Activated CD4-positive, alpha-beta T cell treated with anti-CD3 and anti-CD28 coated beads, Interleukin-2, amount 10 ng/mL, durations not matched to agents 24 days and 14 days (primary cell): ENCODE measurements at places on chromosomes 16 and 17.

DNA sequence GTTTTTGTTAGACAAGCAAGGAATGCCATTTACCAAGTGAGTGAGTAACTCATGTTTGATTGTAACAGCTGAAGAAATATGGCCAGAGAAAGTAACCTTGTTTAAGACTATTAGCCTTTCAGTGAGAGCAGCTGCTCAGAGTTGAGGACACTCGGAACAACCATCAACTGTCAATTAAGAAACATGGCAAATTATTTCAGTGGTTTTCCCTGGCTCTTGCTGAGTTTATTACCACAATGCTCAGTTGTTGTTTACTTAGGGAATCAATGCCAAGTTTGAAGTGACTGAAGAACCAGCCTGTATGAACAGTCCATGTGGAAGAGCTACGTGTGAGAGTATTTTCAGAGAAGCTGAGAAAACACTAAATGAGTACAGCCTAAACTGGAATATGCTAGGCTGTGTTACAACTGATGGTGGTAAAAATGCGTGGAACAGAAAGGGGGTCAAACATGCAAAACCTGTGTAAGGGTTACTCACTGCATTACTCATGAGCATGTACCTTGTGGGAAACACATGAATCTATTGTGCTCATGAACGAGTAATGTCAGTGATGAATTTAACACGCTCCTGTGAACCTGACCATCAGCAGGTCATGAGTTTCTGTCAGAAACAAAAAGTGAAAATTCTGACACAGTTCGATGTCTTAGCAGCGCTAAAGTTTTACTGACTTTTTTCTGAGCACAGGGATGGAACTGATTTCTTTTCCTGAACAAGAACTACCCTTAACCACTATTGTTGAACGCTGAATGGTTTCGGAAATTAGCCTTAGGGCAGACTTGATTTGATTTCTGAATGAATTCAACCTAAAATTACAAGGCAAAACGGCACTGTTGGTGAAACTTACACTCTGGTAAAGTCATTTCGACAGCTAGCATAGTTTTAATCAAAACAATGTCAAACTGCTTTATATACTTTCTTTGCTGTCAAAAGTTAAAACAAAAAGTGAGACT is 33.5 kb downstream of the GNA13 start:
- H3K36me3 ChIP-seq, result peaks cover 32% of the 10 kb centered on the region
- H3K27ac ChIP-seq, result peak overlapping the region; percentile 45
- no peak for DNase-seq
- H3K4me1 ChIP-seq, result peaks cover 52% of the 10 kb centered on the region

- H3K4me1 ChIP-seq, result peaks cover 14% of the 10 kb centered on the region
- no peaks in the 10 kb centered on the region for H3K27me3 ChIP-seq
- DNase-seq, result no peak
- H3K4me3 ChIP-seq, result no peak overlapping the region
- peaks cover 2% of the 10 kb centered on the region for H3K36me3 ChIP-seq
- H3K27ac ChIP-seq, result no peak overlapping the region
These were observed 142.5 kb downstream of the PARN start for GRCh38 chr16:14487579-14487978.

DNA sequence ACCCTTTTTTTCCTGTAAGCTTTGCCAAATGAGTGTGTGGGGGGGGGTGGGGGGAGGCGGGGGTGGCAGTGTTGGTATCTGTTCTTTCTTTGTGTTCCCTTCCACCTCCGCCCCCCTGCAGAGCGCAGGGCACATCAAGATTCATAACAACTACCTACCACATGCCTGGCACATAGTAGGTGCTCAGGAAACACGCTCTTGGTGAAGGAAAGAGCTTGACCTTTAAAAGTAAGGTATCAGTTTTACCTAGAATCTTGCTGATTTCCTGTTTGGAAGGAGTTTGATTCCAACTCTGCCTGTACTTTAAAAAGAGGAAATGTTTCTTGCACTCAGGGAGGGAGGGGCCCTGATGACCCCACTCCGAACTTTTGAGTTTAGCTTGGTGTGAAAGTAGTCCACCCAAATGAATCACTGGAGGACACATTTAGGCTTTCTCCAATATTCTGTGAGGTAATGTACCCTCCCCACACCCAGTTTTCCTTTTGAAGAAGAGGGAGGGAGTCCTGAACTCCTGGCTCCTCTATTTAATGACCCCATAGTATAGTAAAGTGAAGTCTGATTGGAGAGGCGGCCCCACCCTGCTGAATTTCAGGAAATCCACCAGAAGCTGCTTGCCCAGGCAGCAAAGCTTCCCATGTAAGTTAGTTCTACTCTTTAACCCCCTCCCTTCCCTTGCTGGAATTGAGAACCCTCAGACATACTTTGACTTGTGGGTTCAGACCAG is 560 bp upstream of the FAM20A start:
- H3K36me3 ChIP-seq, result no peaks in the 10 kb centered on the region
- H3K27ac ChIP-seq, result no peak overlapping the region
- peak overlapping the region; percentile 51 for H3K4me3 ChIP-seq
- H3K27me3 ChIP-seq, result peaks cover 66% of the 10 kb centered on the region
- H3K4me1 ChIP-seq, result peaks cover 5% of the 10 kb centered on the region

DNA sequence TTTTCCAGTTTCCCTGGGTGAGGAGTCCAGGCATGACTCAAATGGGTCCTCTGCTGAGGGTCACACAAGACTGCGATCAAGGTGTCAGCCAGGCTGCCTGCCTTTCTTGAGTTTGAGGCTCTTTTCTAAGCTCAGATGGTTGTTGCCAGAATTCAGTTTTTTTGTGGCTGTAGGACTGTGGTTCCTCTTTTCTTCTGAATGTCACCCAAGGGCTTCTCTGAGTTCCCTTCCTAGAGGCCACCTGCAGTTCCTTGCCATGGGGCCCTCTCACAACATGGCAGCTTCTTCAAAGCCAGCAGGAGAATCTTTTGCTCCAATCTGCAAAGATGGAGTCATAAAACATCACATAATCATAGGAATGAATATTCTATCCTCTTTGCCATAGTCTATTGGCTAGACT is 17.5 kb downstream of the LIMD2 start:
- DNase-seq, result no peak
- peaks cover 26% of the 10 kb centered on the region for H3K36me3 ChIP-seq
- H3K27me3 ChIP-seq, result no peaks in the 10 kb centered on the region
- peaks cover 5% of the 10 kb centered on the region for H3K4me1 ChIP-seq

DNA sequence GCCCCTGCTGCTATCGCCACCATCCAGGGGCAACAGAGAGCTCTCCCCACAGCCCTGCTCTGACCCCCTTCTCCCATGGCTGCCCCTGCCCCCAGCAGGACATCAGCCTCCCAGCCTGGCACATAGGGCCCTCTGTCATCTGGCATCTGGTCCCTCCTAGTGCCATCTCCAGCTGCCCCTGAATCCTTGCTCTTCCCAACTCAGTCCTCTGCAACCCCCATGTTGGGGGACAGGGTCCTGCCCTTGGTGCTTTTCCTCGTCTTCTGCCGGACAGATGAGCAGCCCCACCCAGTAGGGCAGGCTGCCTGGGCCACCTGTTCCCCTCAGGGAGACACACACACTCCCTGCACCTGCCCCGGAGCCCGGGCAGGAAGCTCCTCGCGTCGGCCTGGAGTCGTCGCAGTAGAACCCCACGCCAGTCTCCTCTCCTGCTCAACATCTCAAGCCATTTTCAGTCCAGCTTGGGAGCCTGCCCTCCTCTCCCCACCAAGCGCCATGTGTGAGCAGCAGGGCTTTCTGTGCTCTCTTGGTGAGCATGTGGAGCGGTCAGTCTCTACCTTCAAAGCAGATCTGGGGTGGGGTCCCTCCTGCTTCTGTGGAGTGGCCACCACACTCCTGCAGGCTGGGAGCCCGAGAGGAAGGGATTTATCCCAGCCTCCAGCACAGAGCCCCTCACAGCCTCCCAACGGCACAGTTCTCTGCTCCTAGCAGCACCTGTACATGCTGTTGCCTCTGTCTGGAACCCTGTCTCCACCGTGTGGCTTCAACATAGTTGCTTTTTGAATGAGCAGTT is 28.2 kb downstream of the TNFRSF13B start:
- peaks cover 8% of the 10 kb centered on the region for H3K27me3 ChIP-seq
- H3K4me1 ChIP-seq, result no peaks in the 10 kb centered on the region
- no peaks in the 10 kb centered on the region for H3K36me3 ChIP-seq
- H3K27ac ChIP-seq, result no peak overlapping the region

DNA sequence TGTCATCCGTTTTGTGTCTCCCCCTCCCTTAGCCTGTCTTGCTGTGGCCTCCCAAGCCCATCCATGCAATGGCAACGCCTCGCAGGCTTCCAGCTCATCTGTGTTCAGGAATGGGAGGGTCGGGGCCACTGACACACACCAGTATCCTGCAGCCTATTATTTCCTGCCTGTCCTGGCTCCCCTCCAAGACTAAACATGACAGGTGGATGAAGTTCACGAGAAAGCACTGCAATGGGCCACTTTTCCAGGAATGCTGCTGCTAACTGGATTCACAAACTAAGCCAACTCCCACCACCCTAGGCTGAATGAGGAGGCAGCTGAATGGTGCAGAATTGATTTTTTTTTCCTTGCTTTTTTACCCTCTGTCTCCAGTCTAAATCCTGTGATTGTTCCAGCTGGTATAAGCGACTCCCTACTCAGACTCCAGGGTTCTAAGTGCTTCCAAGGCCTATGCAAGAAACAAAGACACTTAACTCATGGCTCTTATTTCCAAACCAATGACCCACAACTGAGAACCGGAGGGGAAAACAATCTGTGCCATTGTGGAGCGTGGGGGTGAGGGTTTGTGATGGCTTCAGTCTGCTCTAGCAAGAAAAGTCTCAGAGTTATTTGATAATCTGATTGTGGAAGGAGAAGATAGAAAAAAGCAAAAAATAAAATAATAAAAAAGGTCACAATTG is 23.3 kb downstream of the TMEM100 start:
- H3K27me3 ChIP-seq, result peaks cover 13% of the 10 kb centered on the region
- DNase-seq, result no peak
- H3K27ac ChIP-seq, result no peak overlapping the region
- no peaks in the 10 kb centered on the region for H3K36me3 ChIP-seq

- no peaks in the 10 kb centered on the region for H3K36me3 ChIP-seq
These were observed 1729.1 kb downstream of the TP53TG3F start for GRCh38 chr16:35188288-35189155.

DNA sequence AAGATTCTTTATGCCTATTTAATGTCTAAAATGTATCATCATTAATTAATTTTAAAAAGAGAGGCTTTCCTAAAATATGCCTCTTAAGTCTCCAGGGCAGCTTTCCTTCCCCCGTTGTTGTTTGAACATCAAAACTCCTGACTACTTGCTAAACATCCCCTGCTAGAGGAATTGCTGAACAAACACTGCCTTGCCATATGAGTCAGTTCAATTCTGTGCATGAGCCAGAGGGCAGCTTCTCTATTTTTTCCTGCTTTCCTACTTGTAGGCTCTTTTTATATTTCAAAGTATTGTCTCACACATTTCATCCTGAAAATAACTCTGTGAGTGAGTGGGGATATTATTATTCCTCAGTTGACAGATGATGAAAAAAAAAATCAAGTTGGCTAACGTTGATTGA is 143.4 kb downstream of the HS3ST4 start:
- peaks cover 2% of the 10 kb centered on the region for H3K4me1 ChIP-seq
- no peak overlapping the region for H3K27ac ChIP-seq
- no peaks in the 10 kb centered on the region for H3K36me3 ChIP-seq
- DNase-seq, result no peak

GRCh38 chr17:2950846-2951245 is 112.6 kb downstream of the OR1D5 start:
- no peak overlapping the region for H3K4me3 ChIP-seq
- peaks cover 13% of the 10 kb centered on the region for H3K27me3 ChIP-seq
- DNase-seq, result no peak
- H3K36me3 ChIP-seq, result no peaks in the 10 kb centered on the region
- peaks cover 8% of the 10 kb centered on the region for H3K4me1 ChIP-seq

GRCh38 chr16:86874141-86874540 is 295.8 kb downstream of the FOXL1 start:
- H3K36me3 ChIP-seq, result no peaks in the 10 kb centered on the region
- DNase-seq, result peak; percentile 79
- H3K4me3 ChIP-seq, result no peak overlapping the region
- no peaks in the 10 kb centered on the region for H3K4me1 ChIP-seq
- H3K27me3 ChIP-seq, result peaks cover 22% of the 10 kb centered on the region
- no peak overlapping the region for H3K27ac ChIP-seq

- H3K27me3 ChIP-seq, result no peaks in the 10 kb centered on the region
- no peaks in the 10 kb centered on the region for H3K4me1 ChIP-seq
- DNase-seq, result no peak
- H3K36me3 ChIP-seq, result no peaks in the 10 kb centered on the region
- no peak overlapping the region for H3K4me3 ChIP-seq
These were observed 20.9 kb downstream of the ABR start for GRCh38 chr17:1158879-1159278.

DNA sequence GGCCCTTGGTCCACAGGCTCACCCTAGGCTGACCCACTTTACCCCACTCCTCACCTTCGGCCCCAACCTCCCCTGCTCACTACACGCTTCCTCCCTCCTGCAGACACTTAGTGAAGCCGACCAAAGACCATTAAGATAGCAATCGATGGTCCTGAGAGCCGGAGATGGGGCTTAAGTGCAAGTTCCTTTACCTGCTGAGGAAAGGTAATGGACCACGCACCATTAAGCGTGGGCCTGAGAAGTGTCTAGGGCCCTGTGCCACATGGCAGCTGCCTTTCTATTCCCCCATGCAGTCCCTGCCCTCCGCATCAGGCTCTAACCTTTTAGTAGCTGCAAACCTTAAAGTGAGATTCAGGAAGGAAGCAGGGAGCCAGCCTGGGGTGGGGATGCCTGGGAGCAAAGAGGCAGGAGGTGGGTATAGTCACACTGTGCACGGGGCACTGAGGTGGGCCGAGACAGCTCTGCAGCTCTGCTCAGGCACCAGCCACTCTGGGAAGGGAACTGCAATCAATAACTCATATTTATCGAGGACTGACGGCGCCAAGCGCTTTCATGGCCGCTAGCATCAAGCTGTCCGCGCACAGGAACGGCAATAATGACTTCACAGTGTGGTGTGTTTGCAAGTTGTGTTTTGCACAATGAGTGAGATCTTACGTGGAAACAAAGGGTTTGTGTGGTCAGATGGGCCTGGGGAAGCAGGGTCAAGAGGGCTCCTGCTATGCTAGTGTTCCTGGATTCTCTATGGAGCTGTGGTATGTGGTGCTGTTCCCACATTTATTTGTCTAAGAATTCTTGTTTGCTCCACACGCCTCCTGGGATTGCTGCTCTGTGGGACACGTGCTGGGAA is 84.9 kb upstream of the CDC42EP4 start:
- H3K36me3 ChIP-seq, result no peaks in the 10 kb centered on the region
- DNase-seq, result no peak
- H3K27me3 ChIP-seq, result no peaks in the 10 kb centered on the region
- no peak overlapping the region for H3K27ac ChIP-seq

DNA sequence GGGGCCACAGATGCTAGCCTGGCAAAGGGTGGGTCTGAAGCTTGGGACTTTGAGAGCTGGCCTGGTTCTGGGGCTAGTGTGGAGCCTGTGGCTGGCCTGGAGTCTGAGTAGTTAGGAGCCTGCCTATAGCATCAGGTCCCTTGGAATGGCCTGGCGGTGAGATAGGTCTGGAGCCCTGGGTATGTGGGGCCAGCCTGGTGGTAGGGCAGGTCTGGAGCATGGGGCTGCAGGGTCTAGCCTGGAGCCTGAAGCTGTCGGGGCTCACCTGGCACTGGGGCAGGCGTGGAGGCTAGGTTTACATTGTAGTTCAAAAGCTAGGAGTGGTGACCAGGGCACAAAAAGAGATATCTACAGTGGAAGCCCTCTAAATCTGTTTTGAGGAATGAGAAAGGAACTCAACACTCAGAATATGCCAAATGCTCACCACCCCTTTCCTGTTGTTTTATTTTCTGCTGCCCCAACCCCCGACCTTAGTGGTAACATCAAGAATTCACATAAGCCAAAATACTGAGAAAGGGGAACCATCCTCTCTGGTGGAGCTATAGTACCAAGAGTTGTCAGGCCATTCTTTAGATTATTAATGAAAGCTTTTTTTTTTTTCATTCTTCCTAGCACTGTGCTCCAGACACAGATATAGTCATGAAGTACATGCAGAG is 100.3 kb downstream of the TANC2 start:
- no peaks in the 10 kb centered on the region for H3K4me1 ChIP-seq
- H3K27ac ChIP-seq, result no peak overlapping the region
- no peak for DNase-seq
- H3K27me3 ChIP-seq, result peaks cover 5% of the 10 kb centered on the region
